Central memory CD4-positive, alpha-beta T cell (primary cell): ENCODE measurements at places on chromosomes 2 and 18.

GRCh38 chr18:31204166-31204565, 41.5 kb upstream of the DSC1 start:
- DNase-seq = no peak

GRCh38 chr2:196592911-196593881, 46.3 kb upstream of the CCDC150 start:
- DNase-seq = no peak

- DNase-seq = no peak
Measured at GRCh38 chr18:75473316-75473715, 45.8 kb upstream of the SMIM21 start.

DNA sequence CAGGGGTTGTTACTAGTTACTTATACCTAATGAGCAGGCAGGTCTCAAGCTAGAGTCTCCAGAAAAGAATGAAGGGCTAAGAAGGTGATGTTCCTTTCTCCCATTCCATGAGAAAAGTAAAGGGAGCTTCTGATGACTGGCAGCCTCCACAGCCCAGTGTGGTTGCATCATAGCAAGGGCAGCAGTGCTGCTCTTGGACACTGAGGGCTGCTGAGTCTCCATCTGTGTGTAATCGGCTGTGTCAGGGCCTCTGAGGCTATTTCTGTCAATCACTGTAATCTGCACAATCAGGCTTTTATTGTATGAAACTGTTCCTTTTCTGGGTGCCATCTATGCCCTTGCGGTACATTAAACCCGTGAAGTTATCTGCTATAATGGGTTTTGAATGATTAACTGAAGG, 164.1 kb upstream of the FBXO11 start:
- no peak for DNase-seq
